ENCODE measurements at places on chromosomes 2 and 18.

DNA sequence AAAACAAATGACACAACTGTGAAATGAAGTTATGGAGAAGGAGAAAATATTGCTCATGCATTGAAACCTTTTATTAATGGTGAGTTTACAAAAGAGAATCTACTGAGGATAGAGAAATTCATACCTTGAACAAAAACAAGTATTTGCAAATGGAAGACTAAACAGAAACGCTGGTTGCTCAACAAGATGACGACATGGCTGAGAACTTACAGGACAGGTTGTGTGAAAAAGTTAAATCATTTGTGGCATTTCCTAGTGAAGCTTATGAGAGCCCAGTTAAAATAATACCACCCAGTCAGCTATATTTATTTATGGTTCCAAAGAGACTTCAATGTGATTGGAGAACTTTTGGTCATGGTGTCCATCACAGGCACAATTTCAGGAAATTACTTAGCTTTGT lies 148.6 kb upstream of the PKDCC start:
- no peak for DNase-seq

DNA sequence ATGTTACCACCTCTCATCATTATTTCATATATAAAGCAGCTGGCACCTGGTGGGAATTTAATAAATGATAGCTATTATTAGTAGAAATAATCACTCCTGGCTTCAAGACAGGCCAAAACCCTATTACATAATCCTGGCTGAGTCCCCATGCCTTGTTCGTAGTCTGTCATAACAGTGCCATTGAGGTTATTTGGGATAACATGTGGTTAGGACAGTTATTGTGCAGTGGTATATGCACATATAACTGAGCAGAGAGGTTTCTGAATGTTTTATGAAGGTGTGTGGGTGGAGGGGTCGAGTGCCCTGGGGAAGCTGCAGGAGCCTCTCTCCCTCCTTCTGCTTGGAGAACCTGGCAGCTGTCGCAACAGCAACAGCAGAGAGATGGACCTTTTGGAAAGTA lies 162.4 kb upstream of the NABP1 start:
- DNase-seq, result no peak

- no peak for DNase-seq
These were observed 39.6 kb upstream of the CRACDL start for GRCh38 chr2:98975611-98976010.

GRCh38 chr2:203122317-203122986 lies 107.8 kb downstream of the NBEAL1 start:
- DNase-seq, result no peak

DNA sequence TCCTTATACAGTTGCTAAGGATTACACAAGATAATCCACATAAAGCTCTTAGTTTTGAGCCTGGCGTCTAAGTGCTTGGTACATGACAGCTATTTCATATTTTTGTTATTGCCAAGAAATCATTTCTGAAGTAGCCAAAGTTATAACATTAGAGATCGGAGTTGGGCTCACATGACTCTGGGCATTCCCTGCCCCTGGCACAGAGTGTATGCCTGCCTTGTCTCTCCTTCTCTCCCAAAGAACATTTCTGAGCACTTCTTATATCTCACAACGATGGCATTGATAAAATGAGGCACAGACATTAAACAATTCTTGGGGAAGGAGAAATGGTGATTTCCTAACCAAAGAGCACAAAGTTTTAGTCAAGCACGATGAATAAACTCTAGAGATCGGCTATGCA lies 87.7 kb upstream of the DDX18 start:
- DNase-seq, result no peak

- no peak for DNase-seq
These were observed 184.1 kb upstream of the TMEM200C start for GRCh38 chr18:6079406-6079805.

GRCh38 chr2:234339501-234339900 lies 157.4 kb downstream of the ARL4C start:
- DNase-seq, result no peak

GRCh38 chr2:226609366-226609765 lies 190.3 kb downstream of the IRS1 start:
- no peak for DNase-seq

GRCh38 chr2:51624995-51625394 lies 593.1 kb upstream of the NRXN1 start:
- no peak for DNase-seq

- DNase-seq, result no peak
These were observed 194.3 kb downstream of the ANKRD30B start for GRCh38 chr18:14942275-14942674.

DNA sequence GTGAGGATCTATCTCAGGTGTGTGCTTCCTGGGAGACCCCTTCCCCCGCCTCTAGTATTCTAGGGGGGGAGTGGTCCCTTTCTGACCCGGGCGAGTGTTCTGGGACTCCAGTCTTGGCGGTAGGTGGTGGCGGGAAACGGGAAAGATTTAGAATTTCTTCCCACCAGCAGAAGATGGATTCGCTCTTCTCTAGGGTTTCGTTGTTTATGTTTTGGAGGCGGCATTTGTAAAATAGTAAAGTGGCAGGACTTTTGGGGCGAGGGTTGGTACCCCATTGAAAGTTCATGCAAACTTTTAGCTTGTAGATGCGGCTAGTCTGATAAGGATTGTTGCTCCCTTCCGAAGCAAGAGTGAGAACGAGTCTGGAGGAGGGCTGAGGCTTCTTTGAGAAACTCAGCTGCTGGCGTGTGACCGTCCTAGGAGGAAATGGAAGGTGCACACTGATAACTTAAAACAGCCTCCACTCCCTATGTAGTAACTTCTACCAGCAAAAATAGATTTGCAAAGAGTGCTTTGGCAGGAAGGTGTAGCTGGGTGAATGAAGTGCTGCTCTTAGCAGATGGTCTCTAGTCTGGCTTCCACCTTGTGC lies 412 bp downstream of the GPD2 start:
- no peak for DNase-seq

DNA sequence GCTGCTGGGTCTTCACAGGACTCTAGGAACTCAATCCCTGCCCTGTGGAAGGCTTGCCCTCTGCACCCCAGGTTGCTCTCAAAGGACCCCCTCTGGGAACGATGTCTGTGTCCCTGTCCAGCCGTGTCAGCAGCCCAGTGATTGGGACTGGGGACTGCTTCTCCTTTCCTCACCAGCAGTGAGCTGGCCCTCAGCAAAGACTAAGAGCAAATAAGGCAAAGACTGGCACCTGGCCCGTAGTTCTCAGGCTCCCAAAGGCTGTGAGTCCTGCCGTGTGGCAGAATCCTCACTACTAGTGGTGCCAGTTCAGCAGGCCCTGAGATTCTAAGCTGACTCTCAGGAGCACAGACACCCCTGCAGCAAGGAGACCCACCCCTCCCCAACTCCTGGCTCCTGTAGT lies 47.8 kb downstream of the TMEM163 start:
- DNase-seq, result no peak

GRCh38 chr2:43174368-43174916 lies 52.0 kb downstream of the ZFP36L2 start:
- DNase-seq, result peak; percentile 67

GRCh38 chr2:44178950-44179349 lies 10.3 kb downstream of the PPM1B start:
- DNase-seq, result no peak

- DNase-seq, result no peak
These were observed 25.8 kb downstream of the FARP2 start for GRCh38 chr2:241381872-241382271.

Measured in effector memory CD8-positive, alpha-beta T cell (primary cell).